ENCODE measurements at places on chromosomes 11 and 22. TPM values are rescaled to one million over a fixed set of nuclear protein-coding genes. Genes with fewer than 3 reads are reported as not detected.

Gene ACTN3
- not detected for total RNA-seq

Gene ART5
- not detected for total RNA-seq

Gene KRTAP5-8
- total RNA-seq = not detected

Gene PGA4
- not detected for total RNA-seq

Gene PTPRJ
- 70.3 TPM for total RNA-seq

Gene FAT3
- total RNA-seq = not detected

Gene APOL3
- total RNA-seq = 52.4 TPM

- H3K27me3 ChIP-seq = peaks cover 19% of the 10 kb centered on the region
- no peak for DNase-seq
- H3K36me3 ChIP-seq = no peaks in the 10 kb centered on the region
- no peak overlapping the region for H3K4me3 ChIP-seq
- no peak overlapping the region for H3K27ac ChIP-seq
Measured at GRCh38 chr11:61574611-61575010, 6.3 kb downstream of the SYT7 start.

DNA sequence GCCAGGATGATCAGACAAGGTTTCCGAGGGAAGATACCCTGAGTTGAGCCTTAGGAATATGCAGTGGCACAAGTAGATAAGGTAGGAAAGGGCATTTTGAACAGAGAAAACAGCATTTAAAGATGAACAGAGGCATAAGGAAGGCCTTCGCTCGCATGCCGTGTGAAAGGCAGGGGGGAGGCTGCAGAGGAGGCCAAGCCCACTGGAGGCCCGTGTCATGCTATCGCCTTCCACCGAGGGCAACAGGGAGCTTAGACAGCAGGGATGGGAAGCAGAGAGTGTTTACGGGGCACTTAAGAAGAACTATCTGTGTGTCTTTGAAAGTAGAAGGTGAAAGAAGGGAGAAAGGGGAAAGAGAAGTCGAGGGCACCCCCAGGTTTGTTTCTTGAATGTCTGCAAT lies 148.3 kb downstream of the PKNOX2 start:
- no peaks in the 10 kb centered on the region for H3K36me3 ChIP-seq
- no peak overlapping the region for H3K4me3 ChIP-seq
- no peak for DNase-seq

DNA sequence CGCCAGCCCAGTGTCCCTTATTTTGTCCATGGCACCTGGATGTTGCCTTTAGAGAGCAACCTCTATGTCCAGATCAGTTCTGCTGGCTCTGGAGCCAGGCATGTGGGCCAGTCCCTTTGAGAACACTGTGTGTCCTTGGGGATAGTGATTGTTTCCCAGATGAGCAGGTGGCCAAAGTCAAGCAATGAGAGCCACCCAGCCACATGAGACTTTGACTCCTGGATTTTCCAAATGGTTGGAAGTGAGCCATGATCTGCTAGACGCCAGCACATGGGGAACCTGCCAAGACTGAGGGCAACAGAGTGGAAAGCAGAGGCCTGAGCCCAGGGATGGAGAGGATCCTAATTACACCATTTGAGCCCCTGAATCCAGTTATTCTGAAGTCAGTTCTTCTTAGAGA lies 479.8 kb downstream of the OPCML start:
- peaks cover 2% of the 10 kb centered on the region for H3K27me3 ChIP-seq
- no peaks in the 10 kb centered on the region for H3K4me1 ChIP-seq
- no peak overlapping the region for H3K27ac ChIP-seq
- no peaks in the 10 kb centered on the region for H3K36me3 ChIP-seq

DNA sequence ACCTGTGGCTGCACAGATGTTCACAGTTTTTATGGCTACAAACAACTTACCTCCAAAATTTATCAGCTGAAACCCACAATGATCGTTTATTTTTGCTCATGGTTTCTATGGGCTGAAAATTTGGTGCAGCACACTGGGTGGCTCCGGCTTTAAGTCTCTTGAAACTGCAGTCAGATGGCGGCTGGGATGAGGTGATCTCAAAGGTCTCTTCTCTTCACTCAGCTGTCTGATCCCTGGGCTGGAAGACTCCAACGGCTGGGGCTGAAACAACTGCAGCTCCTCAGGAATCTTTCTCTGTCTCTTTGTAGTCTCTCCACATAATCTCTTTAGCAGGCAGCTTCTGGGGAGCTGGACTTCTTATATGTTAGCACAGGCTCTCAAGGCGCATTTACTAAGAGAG lies 117.3 kb upstream of the FAT3 start:
- no peak overlapping the region for H3K27ac ChIP-seq
- H3K4me1 ChIP-seq = no peaks in the 10 kb centered on the region
- no peaks in the 10 kb centered on the region for H3K36me3 ChIP-seq
- no peak overlapping the region for H3K4me3 ChIP-seq

DNA sequence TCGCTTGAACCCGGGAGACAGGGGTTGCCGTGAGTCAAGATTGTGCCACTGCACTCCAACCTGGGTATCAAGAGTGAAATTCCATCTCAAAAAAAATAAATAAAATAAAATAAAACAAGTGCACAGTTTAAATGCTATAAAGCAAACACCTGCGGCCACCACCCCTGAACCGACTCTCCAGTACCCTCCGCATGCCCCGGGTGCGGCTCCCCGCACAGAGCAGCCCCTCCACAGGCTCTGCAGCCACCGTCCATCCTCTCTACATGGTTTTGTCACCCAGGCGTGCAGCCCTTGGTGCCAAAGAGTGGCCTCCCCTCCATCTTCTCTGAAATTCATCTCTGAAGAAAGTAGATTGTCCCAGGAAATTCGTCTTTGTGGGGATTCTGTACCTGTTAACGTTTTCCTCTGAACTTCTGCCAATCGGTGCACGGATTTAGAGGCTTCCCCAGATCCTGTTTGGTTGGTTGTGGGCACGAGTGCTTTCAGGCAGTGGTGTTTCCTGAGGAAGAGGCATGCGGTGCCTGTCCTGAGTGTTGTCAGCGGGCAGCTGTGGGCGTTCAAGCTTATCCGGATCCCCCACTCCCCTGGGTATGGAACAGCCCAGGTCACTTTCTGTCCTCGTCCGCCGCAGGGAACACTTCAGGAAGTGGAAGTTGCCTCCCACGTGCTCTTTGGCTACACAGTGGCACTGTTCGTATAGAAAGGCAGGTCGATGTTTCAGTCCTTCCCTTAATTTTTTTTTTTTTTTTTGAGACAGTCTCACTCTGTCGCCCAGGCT lies 4.1 kb downstream of the MIOX start:
- H3K4me3 ChIP-seq = no peak overlapping the region
- no peaks in the 10 kb centered on the region for H3K36me3 ChIP-seq
- H3K27ac ChIP-seq = peak overlapping the region; percentile 49
- peaks cover 7% of the 10 kb centered on the region for H3K4me1 ChIP-seq
- no peak for DNase-seq
- peaks cover 8% of the 10 kb centered on the region for H3K27me3 ChIP-seq
